ENCODE measurements at places on chromosomes 3 and 15. TPM values are rescaled to one million over a fixed set of nuclear protein-coding genes. Genes with fewer than 3 reads are reported as not detected.

GRCh38 chr3:52399593-52399992 is 45.3 kb downstream of the SEMA3G start:
- H3K27me3 ChIP-seq: no peaks in the 10 kb centered on the region
- peaks cover 22% of the 10 kb centered on the region for H3K36me3 ChIP-seq
- H3K4me3 ChIP-seq: no peak overlapping the region
- H3K4me1 ChIP-seq: no peaks in the 10 kb centered on the region
- no peak for DNase-seq
- no peak overlapping the region for H3K27ac ChIP-seq

The SHQ1 gene
- 18.0 TPM for total RNA-seq

DNA sequence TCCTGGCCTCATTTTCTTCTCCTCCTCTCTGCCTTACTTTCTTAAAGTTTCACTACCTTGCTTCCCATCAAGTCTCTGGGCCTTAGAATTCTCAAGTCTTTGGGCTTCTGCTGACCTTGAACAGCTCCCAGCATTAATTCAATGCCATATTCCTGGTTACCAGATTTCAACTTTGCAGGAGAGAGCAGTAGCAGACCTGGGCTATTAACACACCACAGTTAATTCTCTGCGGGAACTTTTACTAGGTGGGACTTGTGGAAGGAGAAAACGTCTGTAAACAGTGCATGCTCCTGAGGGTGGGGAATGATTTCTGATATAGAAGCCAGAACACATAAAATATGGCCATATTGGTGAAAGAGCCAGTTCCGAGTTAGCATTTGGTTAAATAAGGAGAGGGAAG is 214.6 kb downstream of the MEIS2 start:
- no peak overlapping the region for H3K4me3 ChIP-seq
- peaks cover 53% of the 10 kb centered on the region for H3K4me1 ChIP-seq
- H3K27me3 ChIP-seq: peaks cover 90% of the 10 kb centered on the region
- DNase-seq: no peak

The CYP19A1 gene
- not detected for total RNA-seq

- H3K27ac ChIP-seq: no peak overlapping the region
- H3K27me3 ChIP-seq: no peaks in the 10 kb centered on the region
- peaks cover 27% of the 10 kb centered on the region for H3K36me3 ChIP-seq
- H3K4me1 ChIP-seq: peaks cover 4% of the 10 kb centered on the region
- no peak overlapping the region for H3K4me3 ChIP-seq
Observed at GRCh38 chr3:12910356-12911099, 69.2 kb upstream of the RPL32 start.

The SLC6A1 gene
- total RNA-seq: 39.1 TPM

The GRAMD2A gene
- not detected for total RNA-seq

DNA sequence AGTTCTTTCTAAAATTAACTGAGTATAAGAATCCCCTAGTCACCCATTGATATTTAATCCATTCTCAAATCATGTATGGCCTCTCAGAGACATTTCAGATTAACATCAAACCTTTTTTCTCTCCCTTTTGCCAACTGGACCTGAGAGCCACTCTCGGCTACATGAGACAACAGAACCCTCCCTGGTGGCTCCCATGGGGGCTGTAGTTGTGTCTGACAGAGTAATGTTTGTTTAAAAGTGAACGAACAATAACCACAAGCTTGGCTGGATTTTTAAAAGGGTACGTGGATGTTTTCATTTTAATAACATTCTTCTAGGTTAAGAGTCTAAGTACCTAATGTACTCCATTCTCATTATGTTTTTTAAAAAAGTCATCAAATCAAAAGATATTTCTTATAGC is 37.1 kb downstream of the P3H2 start:
- peaks cover 65% of the 10 kb centered on the region for H3K4me1 ChIP-seq
- H3K36me3 ChIP-seq: peaks cover 14% of the 10 kb centered on the region
- H3K4me3 ChIP-seq: peak overlapping the region; percentile 15

DNA sequence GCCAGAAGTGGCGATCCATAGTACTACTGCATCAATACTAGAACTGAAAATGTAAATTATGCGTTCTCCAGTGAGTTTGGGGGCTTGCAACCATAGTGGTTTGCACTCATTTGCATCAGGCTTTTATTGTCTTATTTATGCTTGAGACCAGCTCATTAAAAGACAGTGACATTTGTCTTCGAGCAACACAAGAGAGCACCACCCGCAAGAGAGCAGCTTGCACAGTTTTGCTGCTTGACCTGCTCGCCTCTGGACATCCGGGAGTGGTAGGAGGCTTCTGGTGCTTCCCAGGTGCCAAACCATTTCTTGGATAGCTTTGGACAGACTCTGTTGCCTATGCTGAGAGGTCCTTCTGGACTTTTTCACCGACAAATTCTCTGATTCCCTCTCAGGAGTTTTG is 294.6 kb downstream of the MEX3B start:
- H3K27me3 ChIP-seq: no peaks in the 10 kb centered on the region
- H3K36me3 ChIP-seq: no peaks in the 10 kb centered on the region
- DNase-seq: no peak
- H3K4me3 ChIP-seq: no peak overlapping the region
- no peak overlapping the region for H3K27ac ChIP-seq

The KCNH8 gene
- total RNA-seq: 0.18 TPM

DNA sequence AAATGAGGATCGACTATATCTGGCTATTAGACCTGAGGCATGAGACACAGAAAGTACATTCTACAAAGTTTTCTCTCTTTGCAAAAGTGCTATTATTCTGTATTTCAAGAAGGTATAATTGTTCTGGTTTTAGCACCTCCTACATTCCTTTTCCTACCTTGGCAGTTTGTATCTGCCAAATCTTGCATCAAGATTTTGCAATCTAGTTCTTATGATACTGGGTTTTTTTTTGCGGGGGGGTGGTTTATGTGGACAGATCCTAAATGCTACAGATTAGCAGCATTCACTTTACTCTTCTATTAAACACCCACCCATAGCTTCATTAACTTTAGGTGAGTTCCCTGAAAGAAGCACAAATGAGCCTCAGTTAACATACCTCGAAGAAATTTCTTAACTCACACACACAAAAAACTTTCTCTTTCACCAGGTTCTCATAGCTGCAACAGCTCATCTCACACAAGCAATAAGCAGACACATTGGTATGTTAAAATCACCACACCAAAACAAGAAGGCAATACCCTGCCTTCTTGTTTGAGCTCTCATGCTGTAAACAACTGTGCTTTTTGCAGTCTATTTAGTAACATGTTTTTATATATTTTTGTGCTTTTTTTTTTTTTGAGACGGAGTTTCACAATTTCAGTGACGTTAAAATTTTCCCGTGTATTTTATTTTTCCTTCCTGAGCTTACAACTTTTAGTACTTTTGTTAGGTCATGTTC is 73.0 kb upstream of the VGLL4 start:
- no peaks in the 10 kb centered on the region for H3K36me3 ChIP-seq
- DNase-seq: no peak
- peak overlapping the region; percentile 89 for H3K4me3 ChIP-seq

The CD200R1L gene
- total RNA-seq: not detected

- H3K36me3 ChIP-seq: no peaks in the 10 kb centered on the region
- peaks cover 13% of the 10 kb centered on the region for H3K27me3 ChIP-seq
- no peaks in the 10 kb centered on the region for H3K4me1 ChIP-seq
- DNase-seq: no peak
Observed at GRCh38 chr3:59380146-59380545, 330.3 kb upstream of the CFAP20DC start.

DNA sequence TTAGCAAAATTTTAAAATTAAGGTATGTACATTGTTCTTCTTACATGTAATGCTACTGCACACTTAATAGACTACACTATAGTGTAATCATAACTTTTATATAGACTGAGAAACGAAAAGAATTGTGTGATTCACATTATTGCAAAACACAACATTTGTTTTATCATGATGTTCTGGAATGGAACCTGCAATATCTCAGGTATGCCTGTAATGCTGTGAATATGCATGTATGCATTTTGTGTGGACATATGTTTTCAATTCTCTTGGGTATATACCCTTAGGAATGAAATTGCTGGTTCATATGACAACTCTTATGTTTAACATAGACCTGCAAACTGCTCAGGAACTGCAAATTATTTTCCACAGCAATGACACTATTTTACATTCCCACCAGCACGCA is 38.6 kb upstream of the TJP1 start:
- no peak overlapping the region for H3K27ac ChIP-seq
- H3K4me1 ChIP-seq: peaks cover 3% of the 10 kb centered on the region
- H3K36me3 ChIP-seq: no peaks in the 10 kb centered on the region
- no peak for DNase-seq
- H3K4me3 ChIP-seq: no peak overlapping the region

DNA sequence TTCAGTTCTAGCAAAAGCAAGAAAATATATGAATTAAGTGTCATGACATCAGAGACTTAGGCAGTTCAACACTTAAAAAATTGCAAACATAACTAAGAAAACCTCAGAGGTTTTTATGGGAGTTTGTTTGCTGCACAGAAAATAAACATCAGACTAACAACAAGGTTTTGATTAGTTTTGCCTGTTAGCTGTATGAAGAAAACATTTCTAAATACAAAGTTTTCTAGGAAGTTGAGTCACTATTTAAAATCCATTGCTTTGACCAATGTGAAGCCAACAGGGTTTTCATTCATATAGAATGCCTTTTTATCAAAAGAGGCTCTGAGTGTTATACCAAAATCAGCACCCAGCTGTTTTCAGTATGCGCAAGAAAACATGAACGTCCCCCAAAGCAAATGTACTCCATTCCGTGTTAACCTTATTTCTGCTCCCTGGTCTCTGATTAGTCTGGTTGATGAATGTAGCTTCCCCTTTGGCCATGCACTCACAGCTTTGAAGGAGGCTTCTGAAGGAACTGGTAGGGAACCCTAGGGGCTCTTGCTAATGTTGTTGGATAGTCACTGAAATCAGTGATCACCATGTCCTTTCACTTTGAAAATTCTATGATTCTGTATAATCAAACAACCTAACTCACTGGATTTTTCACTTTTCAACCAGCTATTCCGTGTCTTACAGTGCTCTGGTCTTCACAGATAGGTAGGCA is 89.6 kb upstream of the TSEN2 start:
- H3K27ac ChIP-seq: no peak overlapping the region
- no peak for DNase-seq
- H3K4me3 ChIP-seq: no peak overlapping the region
- H3K36me3 ChIP-seq: no peaks in the 10 kb centered on the region
- peaks cover 32% of the 10 kb centered on the region for H3K27me3 ChIP-seq
- H3K4me1 ChIP-seq: no peaks in the 10 kb centered on the region

The SAMD7 gene
- total RNA-seq: not detected

The TP63 gene
- 0.16 TPM for total RNA-seq

DNA sequence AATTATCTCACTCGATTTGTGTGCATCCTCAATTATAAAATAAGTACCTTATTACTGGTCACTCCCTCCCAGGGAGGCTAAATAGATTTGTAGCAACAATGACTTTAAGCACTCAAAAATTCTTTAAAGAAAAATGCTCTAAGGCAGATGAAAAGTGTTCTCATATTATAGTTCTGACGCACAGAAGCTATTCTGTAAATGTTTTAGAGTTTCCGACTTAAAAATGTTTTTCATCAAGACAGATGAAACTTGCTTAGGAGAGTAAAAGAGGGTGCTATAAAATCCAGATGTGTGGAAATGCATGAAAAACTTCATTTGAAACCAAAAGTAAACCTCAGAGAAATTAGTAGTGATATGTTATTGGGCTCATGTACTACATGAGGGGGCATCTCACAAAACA is 398.4 kb upstream of the KCNMB2 start:
- H3K36me3 ChIP-seq: no peaks in the 10 kb centered on the region
- no peak overlapping the region for H3K27ac ChIP-seq
- no peak overlapping the region for H3K4me3 ChIP-seq

GRCh38 chr15:38085931-38086568 is 151.6 kb downstream of the TMCO5A start:
- no peaks in the 10 kb centered on the region for H3K36me3 ChIP-seq
- peaks cover 15% of the 10 kb centered on the region for H3K4me1 ChIP-seq
- no peak overlapping the region for H3K4me3 ChIP-seq
- no peaks in the 10 kb centered on the region for H3K27me3 ChIP-seq

- H3K27ac ChIP-seq: no peak overlapping the region
- H3K27me3 ChIP-seq: no peaks in the 10 kb centered on the region
- no peak for DNase-seq
- peaks cover 11% of the 10 kb centered on the region for H3K4me1 ChIP-seq
Observed at GRCh38 chr3:107942244-107942643, 148.6 kb downstream of the CD47 start.

The LOXL1 gene
- 417 TPM for total RNA-seq

DNA sequence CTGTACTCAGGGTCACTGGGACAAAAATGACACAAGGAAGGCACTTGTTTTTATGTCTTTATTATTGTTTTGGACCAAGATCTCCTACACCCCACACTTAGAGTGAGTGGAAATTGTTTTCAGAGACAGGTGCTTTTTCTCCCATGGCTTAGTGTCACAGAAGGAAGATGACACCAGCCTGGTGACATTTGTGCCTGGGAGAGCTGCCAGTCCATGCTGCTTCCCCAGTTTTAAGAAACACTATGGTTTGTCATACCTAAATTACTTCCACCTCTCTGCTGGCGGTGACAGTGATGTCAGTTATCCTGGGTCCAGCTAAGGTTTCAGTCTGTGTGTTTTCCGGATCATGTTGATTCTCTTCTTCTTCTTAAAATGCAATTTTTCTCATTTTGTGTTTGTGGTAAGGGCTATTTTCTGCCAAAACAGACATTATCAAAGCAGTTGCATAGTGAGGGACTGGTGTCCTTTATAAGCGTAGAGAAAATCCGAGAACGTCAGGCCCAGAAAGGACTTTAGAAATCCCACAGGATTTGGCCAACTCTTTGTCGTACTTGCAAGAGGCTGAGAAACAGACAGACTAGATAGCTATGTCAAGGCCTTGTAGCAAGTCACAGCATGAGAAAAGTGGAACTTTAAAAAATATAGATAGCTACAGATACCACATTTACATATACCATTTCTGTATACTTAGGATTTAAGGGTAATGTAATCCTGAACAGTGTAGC is 149.5 kb downstream of the TP63 start:
- H3K4me1 ChIP-seq: no peaks in the 10 kb centered on the region
- no peaks in the 10 kb centered on the region for H3K36me3 ChIP-seq
- no peaks in the 10 kb centered on the region for H3K27me3 ChIP-seq
- H3K4me3 ChIP-seq: no peak overlapping the region
- DNase-seq: no peak

- H3K36me3 ChIP-seq: no peaks in the 10 kb centered on the region
- no peak for DNase-seq
- H3K27me3 ChIP-seq: peaks cover 24% of the 10 kb centered on the region
- H3K27ac ChIP-seq: no peak overlapping the region
Observed at GRCh38 chr15:47794252-47794914, 77.1 kb downstream of the SEMA6D start.

GRCh38 chr15:78389322-78389721 is 48.7 kb upstream of the IREB2 start:
- peaks cover 29% of the 10 kb centered on the region for H3K27me3 ChIP-seq
- no peak overlapping the region for H3K4me3 ChIP-seq
- H3K36me3 ChIP-seq: no peaks in the 10 kb centered on the region
- H3K4me1 ChIP-seq: peaks cover 26% of the 10 kb centered on the region

DNA sequence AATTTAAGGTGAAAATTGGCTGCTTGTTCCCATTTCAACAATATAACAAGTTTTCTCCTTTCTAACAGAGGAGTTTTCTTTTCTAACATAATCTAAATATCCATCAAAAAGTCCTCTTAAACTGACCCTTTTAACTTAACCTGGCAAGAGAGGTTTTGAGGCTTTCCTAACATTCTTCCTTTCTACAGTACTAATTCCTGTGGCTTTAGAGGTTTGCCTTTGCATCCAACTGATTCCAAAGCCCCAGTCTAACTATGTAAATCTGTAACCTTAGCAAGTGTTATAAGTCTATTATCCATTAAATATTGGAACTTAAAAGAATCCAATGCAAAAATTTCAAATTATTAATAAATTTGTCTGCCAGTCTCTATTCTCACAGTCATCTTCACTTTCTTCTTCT is 134.1 kb downstream of the ISL2 start:
- peaks cover 23% of the 10 kb centered on the region for H3K36me3 ChIP-seq
- H3K4me1 ChIP-seq: no peaks in the 10 kb centered on the region
- H3K27ac ChIP-seq: no peak overlapping the region
- no peaks in the 10 kb centered on the region for H3K27me3 ChIP-seq
- no peak for DNase-seq

The TFDP2 gene
- total RNA-seq: 49.3 TPM

The PSTPIP1 gene
- not detected for total RNA-seq

All from osteocyte (in vitro differentiated cells).